ENCODE measurements at places on chromosomes 5 and 9.
A peak's percentile ranks its signal among the peaks of the same experiment; 100 is the strongest.

- no peak for DNase-seq
Observed at GRCh38 chr5:170651604-170652277, 131.8 kb upstream of the GABRP start.

GRCh38 chr5:41751867-41752266, 118.4 kb downstream of the OXCT1 start:
- no peak for DNase-seq

DNA sequence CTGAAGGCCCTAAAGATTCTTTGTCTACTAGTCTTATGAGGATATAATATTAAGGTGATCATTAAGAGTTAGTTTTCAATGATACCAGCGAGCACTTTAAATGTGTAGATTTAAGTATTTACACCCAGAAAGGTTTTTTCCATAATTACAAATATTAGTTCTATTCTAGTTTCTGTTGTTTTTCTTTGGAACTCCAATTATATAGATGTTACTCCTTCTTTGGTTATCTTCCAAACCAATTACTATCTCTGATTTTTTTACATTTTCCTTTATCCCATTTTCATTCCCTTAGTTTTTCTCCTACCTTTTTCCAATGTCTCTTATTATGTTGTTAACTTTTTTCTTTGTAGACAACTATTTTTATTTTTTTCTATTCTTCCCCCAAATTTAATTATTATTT, 355.1 kb downstream of the KCNN2 start:
- no peak for DNase-seq

GRCh38 chr5:162487528-162488525, 420.3 kb downstream of the GABRG2 start:
- no peak for DNase-seq

DNA sequence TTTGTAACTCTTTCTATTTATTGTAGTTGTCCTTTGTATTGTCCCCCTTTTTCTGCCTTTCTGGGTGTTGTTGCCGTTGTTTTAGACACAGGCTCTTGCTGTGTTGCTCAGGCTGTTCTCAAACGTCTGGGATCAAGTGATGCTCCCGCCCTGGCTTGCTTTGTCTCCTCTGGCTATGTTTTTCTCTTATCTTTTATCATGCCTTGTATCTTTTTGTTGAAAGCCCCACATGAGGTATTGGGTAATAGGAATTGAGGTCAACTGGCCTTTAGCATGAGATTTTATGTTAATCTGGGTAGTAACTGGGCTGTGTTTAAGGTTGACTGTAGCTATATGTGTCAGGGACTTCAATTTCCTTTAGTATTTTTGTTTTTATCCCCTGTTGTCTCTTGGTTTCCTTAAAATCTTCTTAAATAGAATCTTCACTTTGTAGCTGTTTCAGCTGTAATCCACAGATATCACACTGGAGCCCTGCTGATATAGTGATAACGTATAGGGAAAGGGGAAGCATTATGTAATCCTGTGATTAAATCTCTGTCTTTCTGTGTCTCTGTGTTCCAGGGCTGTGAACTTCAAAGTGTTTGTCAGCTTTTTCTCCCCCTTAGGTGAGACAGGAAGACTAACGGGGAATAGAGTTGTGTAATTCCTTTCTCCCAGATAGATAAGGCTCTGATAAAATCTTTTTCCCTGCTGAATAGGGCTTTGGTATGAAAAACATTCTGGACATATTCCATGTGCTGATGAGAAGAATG, 25.9 kb upstream of the CACNA1B start:
- no peak for DNase-seq

GRCh38 chr9:37732086-37732741, 21.4 kb upstream of the TRMT10B start:
- no peak for DNase-seq

DNA sequence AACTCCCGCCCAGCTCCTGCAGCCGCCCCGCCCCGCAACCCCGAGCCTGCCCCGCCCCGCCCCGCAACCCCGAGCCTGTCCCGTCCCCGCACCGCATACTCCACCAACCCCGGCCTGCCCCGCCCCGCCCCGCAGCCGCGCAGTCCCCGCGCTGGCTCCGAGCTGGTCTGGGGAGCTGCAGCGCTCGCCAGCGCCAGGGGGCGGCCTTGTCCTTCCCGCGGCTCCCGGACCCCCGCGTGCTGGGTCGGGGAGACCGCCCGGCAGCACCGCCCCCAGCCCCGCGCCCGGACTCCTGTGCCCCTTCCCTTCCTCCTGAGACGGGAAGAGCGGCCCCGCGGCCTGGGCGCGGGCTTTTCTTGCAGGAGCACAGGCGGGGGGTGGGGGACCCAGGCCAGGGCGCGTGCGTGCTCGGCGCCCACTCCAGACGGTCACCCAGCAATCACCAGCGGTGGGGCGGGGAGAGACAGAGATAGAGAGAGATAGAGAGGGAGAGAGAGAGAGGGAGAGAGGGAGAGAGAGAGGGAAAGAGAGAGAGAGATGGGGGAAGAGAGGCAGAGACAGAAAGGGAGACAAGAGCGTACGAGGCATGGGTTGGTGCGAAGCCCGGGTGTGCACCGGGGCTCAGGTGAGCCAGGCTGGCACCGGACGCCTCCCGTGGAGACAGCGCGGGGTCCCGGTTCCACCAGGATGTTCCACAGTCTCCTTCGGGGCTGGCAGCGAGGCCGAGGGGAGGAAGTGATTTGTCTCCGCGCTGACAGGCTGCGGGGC, 14.7 kb upstream of the TMEM250 start:
- DNase-seq: peak; percentile 37

GRCh38 chr9:134381671-134382516, 55.6 kb downstream of the RXRA start:
- peak; percentile 45 for DNase-seq

- no peak for DNase-seq
Observed at GRCh38 chr9:128607642-128608350, 48.9 kb downstream of the DYNC2I2 start.

GRCh38 chr5:88643315-88643714, 239.7 kb downstream of the MEF2C start:
- DNase-seq: no peak

GRCh38 chr9:108780942-108781734, 74.6 kb downstream of the ACTL7B start:
- no peak for DNase-seq

DNA sequence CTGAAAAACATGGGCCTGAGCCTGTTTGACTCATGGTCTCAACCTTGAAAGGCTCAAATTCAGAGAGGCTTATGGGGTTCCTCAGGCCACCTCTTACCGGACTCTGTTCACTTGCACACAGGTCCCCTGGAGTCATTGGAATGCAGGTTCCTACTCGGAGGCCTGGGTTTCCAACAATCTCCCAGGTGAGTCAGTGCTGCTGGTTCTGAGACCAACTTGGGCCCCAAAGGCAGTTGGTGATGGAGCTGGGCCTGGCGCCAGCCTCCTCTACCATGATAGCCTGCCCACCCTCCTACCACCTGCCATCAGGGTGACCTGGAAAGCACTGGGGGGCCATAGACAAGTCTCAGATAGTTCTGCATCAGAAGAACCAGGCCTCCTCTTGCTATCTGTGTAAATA, 188.4 kb downstream of the RGS3 start:
- no peak for DNase-seq

- no peak for DNase-seq
Observed at GRCh38 chr5:127832067-127832466, 128.9 kb downstream of the CCDC192 start.

DNA sequence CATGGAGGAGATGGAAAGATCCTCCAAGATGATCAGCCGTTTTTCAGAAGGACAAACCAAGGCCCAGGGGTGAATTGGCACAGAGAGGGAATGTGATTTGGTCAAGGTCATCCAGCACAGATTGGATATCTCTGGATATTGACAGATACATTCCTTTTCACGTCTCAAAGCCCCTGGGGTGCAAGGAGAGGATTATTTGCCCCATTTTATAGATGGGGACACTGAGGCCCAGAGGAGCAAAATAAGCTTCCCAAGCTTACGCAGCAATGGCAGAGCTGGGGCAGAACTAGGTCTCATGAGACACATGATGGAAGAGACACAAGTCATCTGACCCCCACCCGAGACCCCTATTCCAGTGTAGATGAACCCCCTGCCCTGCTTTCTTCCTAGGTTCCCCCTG, 895 bp upstream of the PDGFRB start:
- no peak for DNase-seq

GRCh38 chr9:127128341-127129072, 6.1 kb upstream of the ANGPTL2 start:
- DNase-seq: no peak

DNA sequence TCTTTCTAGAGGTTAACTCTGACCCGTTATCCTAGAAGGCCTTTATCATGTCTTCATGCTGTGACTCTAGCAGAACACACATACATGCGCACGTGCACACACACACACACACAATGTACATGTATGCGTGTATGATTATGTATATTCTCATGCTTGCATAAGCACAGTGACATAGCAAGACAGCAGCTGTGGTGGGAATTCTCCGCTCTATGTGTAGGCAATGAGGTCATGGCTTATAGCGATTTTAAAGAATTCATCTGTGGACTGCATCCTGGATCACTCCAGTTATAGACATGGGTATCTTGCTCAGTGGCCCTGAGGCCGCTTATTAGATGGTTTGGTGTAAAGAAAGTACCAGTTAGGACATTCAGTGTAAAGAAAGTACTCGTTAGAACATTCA, 106.2 kb downstream of the FBXL7 start:
- no peak for DNase-seq

DNA sequence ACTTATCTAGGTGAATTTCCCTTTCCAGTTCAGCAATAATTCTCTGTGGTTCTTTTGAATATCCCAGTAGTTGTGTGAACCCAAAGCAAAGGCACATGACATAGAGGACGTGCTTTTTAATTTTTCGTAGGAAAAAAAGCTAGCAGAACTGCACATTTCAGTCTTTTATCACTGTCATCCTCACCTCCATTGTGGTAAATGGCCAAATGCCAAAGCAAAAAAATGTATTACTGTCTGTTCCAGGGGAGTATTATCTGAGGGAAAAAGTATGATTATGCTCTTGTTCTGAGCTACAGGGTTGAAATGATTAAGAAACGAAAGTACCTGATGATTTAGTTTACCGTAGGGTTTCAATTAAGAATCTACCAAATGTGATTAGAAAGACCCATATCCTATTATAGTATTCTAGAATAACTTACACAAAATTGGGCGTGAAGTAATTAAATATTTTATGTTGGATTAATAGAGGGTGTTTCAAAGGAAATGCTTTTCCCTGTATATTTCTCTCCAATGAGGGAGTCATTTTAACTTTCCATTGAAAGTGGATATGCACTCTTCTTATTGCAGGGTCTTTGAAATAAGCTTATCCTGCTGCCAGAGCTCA, 62.7 kb downstream of the CAVIN4 start:
- DNase-seq: no peak

DNA sequence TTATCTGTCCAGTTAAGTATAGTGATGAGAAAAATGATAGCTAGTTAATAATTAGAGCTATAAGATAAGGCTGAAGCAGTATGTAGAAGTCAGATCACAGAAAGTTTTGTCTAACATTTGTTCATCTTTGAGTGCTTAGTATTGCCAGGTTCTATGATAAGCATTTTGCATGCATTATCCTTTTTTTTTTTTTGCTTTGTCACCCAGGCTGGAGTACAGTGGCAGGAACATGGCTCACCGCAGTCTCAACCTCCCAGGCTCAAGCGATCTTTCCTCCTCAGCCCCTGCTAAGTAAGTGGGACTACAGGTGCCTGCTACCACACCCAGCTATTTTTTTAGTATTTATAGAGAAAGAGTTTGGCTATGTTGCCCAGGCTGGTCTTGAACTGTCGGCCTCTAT, 17.5 kb downstream of the BAAT start:
- no peak for DNase-seq

DNA sequence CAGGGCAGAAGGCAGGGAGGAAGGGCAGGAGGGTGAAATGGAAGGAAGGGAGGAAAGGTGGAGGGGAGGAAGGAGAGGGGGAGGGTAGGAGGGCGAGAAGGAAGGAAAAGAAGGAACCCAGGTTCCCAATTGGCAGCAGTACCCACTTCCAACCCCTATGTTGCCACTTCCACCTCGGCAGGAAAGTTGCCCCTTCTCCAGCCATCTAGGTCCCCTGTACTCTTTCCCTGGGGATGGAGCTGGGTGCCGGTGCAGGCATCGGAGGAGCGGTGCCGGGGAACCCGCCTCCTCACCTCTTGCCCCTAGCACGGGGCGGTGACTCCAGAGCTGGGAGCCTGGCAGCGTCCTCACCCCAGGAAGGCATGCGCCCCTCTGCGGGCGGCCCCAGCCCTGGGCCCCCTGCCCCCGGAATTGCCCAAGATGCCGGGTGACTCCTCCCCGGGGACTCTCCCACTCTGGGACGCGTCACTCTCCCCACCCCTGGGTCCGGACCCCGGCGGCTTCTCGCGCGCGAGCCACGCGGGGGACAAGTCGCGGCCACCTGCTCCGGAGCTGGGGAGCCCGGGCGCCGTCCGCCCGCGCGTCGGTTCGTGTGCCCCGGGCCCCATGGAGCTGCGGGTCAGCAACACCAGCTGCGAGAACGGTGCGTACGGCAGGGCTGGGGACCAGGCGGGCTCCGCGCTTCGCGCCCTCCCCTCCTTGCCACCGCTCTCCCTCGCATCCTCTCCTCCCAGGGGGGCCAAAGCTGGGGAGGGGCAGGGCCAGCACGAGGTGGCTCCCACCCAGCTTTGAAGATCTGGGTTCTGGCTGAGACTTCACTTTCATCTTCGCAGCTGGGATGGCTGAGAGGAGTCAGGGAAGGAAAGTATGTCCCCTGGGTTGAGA, at the start of gene NIPAL4:
Gene NIPAL4 (plus strand): TSS at position 499 of the 885 bp plus-strand sequence. CDS start 108 bp downstream, at position 607.
- peak; percentile 68 for DNase-seq

DNA sequence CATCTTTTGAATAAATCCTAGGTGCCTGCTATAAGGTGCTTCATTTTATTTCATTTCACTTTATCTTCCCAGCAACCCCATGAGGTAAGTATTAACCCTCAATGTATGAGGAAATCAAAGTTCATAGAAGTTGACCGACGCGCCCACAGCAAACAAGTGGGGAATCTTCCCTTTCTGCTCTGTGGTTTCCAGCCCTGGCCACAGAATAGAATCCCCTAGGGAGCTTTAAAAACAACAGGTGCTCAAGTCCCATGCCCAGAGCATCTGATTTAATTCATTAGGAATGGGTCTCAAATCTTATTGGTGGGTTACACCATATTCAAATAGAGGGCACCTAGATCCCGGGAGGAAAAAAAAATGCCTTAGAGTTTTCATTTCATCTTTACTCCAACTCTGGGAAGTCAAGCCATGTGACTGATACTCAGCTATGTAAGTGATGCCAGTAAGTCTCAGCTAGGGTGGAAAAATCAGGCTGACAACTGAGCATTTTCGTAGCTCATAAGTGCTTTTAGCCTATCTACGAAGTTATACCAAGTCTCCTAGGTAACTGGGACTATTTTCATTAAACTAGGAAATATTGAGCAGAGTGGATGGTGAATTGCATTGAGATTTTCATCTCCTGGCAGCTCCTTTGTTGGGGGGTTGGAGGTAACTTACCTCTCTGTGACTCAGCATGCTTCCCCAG, 353.4 kb upstream of the SLC30A5 start:
- DNase-seq: no peak

DNA sequence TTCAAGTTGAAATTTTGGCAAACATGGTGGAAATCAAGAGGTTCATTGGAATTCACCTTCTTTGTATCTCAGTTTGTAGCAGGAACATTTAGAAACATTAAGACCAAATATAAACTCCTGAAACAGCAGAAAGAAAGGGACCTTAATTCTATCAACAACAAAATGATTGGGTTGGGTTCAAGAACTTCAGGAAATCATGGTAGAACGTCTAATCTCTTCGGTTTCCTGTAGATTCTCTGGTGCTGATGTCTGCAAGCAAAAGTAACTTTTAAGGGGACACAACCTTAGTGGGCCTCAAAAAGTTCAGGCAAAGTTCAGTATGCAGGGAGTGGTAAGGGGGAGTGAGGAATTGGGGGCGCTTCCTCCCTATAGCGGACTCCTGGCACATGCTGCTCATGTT, 3.4 kb downstream of the IL33 start:
- DNase-seq: no peak

Data from stimulated activated CD4-positive, alpha-beta T cell treated with anti-CD3 and anti-CD28 coated beads, Interleukin-15, amount 100 ng/mL, for 24 hours (primary cell).